ENCODE measurements at places on chromosomes 3 and 15.

GRCh38 chr3:162992741-162993140 lies 1496.1 kb downstream of the OTOL1 start:
- no peak for DNase-seq

DNA sequence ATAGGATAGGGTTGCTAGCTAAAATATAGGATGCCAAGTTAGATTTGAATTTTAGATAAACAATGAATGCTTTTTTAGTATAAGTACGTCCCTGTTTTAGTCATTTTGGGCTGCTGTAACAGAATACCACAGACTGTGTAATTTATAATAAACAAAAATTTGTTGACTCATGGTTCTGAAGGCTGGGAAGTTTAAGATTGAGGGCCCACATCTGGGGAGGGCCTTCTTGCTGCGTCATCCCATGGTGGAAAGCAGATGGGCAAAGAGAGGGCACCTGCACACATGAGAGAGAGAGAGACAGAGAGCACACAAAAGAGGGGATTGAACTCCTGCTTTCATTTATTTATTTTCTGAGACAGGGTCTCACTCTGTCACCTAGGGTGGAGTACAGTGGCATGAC lies 246.5 kb downstream of the EPHB1 start:
- DNase-seq, result no peak

DNA sequence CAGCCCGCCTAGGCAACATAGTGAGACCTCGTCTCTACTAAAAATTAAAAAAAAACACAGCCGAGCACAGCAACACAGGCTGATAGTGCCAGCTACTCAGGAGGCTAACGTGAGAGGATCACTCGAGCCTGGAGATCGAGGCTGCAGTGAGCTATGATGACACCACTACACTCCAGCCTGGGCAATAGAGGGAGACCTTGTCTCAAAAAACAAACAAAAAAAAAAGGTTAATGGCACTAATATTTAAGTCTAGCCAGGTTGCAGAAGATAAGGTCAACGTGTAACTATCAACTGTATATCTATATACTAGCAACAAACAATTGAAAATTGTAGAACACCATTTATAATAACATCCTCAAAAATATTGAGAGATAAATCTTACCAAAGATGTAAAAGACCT lies 75.1 kb downstream of the MYO9A start:
- DNase-seq, result no peak

DNA sequence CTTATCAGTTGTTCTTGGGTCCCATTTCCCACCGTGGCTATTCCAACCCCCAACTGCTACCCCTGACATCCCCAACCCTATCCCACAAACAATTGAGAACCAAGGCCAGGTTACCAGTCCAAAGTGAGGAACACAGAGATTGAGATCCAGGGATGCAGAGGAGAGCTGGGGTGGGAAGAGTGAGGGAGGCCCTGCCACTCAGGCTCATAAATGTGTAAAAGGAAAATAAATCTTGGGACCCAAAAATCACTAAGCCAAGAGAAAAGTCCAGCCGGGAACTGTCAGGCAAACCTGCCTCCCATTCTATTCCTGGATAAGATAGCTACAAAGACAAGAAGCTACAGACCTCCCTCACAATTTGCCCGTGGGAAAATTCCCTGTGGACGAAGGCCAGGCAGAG lies 101.1 kb upstream of the DLG1 start:
- no peak for DNase-seq

GRCh38 chr3:135809021-135809634 lies 156.4 kb upstream of the PPP2R3A start:
- DNase-seq, result no peak

DNA sequence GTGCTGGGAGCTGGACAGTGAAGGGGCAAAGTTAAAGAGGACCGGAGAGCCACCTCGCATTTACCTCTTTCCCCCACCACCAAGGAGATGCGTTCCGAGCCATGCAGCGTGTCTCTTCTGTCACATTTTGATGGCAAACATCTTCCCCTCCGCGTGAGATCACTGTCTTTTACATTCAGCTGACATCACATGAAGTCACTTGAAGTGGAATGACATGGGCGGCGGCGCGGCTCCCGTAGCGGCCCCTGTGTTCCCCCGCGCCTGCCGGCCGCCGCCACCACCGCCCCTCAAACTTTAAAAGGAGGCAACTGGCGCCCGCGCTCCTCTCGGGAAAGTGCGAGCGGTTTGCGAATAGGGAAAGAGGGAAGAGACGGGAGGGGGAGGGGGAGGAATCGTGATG lies at the start of gene FEZF2:
FEZF2 (minus strand) TSS at position 336 of the 400 bp plus-strand sequence. CDS start 682 bp downstream, outside the sequence.
- DNase-seq, result no peak

GRCh38 chr3:16723978-16724377 lies 118.8 kb upstream of the DAZL start:
- no peak for DNase-seq

- no peak for DNase-seq
Measured at GRCh38 chr3:29972320-29972993, 633.9 kb upstream of the TGFBR2 start.

GRCh38 chr3:44988073-44988472 lies 12.0 kb downstream of the EXOSC7 start:
- no peak for DNase-seq

DNA sequence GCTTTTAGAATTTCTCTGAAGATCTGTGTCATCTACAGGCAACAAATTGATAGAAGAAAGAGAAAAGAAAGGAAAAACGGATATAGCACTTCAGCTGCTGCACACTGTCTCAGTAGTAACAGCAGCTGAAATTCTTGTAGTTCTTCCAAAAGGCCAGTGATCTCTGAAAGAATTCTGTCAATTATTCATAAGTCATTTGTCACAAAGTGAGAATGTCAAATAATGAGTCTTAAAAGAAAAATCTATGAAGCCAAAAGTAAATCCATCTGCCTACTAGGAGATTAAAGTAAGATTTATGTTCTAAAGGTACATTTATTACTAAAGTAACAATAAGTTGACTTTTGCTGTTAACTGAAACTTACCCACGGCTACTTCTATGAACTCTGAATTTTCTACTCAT lies 24.6 kb downstream of the IFT80 start:
- DNase-seq, result no peak

DNA sequence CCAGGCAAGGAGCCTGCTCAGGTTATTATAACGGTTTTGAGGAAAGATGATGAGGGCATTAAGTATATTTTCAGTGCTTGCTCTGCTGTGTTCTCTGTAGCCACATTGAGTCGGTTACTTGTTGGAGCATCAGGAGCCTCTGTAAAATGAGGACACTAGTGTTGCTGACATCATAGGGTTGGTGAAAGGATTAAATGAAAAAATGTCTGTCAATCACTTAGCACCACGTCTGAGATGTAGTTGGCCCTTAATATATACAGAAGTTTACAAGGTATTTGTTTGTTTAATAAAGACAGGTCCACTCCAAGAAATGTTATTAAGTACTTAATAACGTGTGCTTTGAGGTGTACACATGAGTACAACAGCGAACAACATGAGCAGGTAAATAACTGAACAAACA lies 735 bp upstream of the SLC25A26 start:
- no peak for DNase-seq

- DNase-seq, result peak; percentile 16
Measured at GRCh38 chr3:104388619-104389018, 978.1 kb upstream of the ALCAM start.

DNA sequence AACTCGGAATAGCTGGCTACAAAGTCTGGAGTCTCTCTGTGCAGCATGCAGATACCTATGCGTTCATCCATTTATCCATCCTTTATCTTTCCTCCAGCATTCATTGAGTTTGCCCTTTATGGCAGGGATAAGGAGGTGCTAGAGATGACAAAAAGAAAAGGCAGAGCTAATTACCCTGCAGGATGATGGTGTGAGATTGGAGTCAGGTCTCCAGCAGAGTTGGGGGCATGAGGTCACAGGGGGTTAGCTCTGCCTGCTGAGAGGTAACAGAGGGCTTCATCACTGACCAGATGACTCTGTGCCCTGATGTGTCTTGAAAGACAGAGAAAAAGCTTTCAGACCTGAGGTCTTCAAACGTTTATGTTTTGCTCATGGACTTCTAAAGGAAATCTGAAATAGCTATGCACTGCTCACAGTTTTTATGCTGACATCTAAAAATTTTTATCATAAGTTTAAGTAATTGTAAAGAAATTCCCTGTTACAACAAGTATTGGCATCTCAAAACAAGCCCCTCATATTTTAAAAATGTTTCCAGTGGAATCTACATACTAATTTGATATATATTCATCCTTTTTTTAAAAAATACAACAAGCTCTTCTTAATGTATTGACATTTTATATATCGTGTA lies 132.3 kb upstream of the ANKRD28 start:
- DNase-seq, result no peak

DNA sequence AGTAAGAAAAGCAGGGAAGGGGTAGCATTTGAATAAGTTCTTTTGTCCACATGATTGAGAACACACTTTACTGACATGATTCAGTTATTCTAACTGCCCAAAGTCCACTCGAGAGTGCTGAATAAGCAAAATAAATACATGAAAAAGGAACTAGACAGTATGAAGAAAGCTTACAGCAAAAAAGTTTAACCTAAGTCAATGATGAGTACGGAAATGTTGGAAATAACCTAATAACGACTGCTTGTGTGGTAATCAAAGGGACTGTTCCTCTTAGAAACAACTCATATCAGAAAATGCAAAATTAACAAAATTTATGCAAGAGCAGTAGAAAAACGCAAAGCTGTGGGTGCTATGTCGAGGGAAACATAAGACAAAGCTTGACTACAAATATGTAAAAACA lies 36.6 kb downstream of the DMXL2 start:
- no peak for DNase-seq

GRCh38 chr3:133301194-133301593 lies 98.7 kb upstream of the BFSP2 start:
- DNase-seq, result no peak

- DNase-seq, result no peak
Measured at GRCh38 chr3:119322021-119322834, 28.0 kb downstream of the ARHGAP31 start.

- DNase-seq, result no peak
Measured at GRCh38 chr3:106819440-106819839, 557.8 kb upstream of the CCDC54 start.

- no peak for DNase-seq
Measured at GRCh38 chr15:35186346-35186745, 101.3 kb upstream of the NANOGP8 start.

DNA sequence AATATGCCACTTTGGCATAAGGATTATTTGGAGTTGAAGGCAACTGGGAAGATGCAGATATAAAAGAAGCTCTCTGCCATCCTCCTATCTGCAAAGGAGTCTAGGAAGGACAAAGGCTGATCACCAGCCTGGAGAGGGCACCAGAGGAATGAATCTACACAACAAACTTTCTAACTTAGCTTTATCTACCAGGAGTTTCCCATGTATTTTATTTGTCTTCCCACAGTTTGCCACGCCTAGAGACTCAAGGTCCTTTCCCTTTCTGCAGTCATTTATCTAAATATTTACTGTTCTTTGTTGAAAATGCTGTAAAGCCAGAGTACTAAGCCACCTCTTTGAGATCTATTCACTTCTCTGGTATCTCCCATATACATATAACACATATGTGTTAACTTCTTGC lies 32.2 kb downstream of the GPR176 start:
- no peak for DNase-seq

DNA sequence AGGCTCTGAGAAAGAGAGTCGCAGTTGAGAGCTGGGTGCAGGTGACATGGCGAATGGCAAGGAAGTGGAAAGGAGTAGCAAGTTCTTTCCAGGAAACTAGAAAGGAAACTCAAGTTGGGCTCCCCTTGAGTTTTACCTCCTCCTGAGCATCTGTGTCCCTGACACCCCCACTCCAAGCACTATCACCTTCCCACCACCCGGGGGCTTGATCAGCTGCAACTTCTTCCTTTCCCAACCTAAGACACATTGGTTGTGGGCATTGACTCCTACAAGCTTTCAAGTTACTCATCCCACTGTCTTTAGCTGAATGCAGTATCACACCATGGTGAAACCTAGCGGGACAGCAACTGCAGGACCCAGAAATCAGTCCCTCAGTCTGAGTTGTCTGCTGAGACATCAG lies 256.6 kb upstream of the NR2F2 start:
- no peak for DNase-seq

GRCh38 chr3:81871358-81872155 lies 110.1 kb upstream of the GBE1 start:
- DNase-seq, result no peak

DNA sequence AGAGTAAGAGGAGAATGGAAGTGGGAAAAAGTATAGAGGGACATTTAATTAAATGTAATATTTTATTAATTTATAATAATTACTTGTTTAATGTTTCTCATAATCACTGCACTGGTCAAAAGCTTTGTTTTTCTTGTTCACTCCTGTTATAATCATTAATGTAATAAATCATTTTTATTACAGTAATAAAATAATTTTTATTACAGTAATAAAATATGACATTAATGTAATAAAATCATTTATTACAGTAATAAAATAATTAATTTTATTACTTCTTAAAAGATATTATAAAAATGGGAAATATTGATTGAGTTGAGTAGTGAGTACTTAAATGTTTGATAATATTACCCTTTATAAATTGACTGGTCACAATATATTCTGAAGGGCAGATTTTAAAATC lies 181.1 kb upstream of the SOX2 start:
- no peak for DNase-seq

DNA sequence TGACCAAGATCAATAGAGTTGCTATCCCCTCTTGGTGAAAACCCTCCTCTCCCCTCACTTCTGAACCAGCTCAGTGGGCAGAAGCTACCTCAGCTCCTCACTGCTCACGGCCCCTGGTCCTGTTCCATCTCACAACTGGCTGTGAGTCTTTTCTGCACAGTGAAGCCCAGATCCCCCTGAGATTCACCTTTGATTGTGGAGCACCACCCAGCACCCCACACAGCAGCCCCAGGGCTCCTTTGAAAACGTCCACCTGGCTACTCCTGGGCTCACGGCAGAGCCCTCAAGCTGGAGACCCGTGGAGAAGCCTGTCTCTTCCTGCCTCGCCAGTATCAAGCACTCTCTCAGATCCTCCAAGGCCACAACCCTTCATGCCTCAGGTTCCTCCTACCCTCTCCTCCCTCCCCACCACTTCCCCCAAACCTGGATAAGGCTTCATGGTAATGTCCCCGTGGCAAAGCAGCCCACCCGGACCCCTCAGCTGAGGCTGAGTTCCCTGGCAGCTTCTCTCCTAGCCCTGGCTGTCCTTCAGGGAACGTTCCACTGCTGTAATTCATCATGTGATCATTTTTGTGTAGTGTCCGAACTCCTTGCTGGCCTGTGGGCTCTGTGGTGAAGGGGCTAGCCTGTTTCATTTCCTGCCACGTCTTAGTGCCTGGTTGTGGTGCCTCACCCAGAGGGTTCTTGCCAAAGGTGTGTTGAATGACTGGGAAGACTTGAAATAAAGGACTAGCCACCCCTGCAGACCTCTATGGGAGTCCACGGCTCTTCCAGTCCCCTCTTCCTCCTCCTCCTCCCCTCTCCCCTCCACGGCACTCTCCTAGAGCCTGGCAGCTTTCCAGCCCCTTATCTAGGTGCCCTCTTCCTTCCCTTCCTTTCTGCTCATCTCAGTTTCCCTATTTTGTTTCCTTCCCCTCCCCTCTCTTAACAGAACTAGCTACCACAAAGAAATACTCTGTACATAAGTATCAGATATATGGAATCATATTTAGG lies 44.5 kb downstream of the KY start:
- DNase-seq, result no peak

- DNase-seq, result no peak
Measured at GRCh38 chr3:72265256-72266015, 480.5 kb upstream of the PROK2 start.

Measured in NCI-H187 treated with DMSO at 0.1 percent for 48 hours (cell line).